ENCODE measurements at places on chromosomes 2 and 18.

DNA sequence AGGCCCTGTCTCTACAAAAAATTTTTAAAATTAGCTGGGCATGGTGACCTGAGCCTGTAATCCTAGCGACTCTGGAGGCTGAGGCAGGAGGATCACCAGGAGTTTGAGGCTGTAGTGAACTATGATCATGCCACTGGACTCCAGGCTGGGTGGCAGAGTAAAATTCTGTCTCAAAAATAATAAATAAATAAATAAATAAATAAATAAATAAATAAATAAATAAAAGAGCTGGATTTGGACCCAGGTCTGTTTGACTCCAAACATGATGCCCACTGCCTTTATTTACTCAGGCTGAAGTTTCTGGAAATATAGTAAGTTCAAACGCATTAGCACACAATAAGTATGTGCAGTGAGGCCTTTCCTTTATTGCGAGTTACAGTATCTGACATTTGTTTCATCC is 75.0 kb downstream of the THNSL2 start:
- no peak for DNase-seq

DNA sequence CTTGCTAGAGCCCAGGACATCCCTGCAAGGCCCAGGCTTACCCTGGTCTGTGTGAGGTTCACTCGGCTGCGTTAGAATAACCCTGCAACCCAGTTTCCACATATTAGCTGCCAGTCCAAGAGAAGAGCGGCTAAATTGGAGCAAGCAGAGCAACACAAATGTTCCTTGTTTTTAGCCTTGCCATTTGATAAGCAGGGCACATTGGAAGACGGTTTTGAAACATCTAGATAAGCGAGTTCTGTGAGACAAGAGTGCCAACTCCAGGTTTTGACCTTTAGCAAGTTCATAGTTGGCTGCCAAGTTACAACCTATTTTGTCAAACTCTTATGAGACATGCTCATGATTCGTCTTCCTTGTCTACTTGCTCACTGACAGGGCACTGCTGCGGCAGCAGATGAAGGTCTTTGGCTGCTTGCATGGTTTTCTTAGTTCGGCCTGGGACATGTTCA is 23.5 kb downstream of the DPP4 start:
- no peak for DNase-seq

DNA sequence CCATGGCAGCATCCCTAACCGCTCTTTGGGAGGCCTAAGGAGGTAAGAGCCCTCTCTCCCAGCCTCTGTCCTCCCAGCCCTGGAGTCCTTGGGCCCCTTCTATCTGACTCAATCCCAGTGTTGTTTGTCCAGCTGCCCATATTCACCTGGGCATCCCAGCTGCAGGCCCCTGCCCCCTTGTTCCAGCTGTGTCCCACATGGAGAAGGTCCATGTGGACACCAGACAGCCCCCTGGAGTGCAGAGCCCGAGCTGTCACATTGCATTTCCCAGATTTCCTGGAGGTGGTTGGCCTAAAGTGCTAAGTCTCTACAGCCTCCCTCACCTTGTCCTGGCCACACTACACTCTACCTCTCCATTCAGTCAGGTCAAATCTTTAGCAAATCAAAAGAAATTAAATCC is 42.5 kb downstream of the PSD4 start:
- no peak for DNase-seq

GRCh38 chr18:22355598-22355997 is 62.1 kb downstream of the CTAGE1 start:
- no peak for DNase-seq

GRCh38 chr2:117770730-117771129 is 43.8 kb upstream of the DDX18 start:
- no peak for DNase-seq

- DNase-seq = no peak
These were observed 101.6 kb upstream of the TTN start for GRCh38 chr2:178908810-178909209.

GRCh38 chr2:28437918-28438317 is 45.3 kb downstream of the FOSL2 start:
- no peak for DNase-seq

- DNase-seq = no peak
These were observed 392.5 kb downstream of the IRS1 start for GRCh38 chr2:226407135-226407534.

DNA sequence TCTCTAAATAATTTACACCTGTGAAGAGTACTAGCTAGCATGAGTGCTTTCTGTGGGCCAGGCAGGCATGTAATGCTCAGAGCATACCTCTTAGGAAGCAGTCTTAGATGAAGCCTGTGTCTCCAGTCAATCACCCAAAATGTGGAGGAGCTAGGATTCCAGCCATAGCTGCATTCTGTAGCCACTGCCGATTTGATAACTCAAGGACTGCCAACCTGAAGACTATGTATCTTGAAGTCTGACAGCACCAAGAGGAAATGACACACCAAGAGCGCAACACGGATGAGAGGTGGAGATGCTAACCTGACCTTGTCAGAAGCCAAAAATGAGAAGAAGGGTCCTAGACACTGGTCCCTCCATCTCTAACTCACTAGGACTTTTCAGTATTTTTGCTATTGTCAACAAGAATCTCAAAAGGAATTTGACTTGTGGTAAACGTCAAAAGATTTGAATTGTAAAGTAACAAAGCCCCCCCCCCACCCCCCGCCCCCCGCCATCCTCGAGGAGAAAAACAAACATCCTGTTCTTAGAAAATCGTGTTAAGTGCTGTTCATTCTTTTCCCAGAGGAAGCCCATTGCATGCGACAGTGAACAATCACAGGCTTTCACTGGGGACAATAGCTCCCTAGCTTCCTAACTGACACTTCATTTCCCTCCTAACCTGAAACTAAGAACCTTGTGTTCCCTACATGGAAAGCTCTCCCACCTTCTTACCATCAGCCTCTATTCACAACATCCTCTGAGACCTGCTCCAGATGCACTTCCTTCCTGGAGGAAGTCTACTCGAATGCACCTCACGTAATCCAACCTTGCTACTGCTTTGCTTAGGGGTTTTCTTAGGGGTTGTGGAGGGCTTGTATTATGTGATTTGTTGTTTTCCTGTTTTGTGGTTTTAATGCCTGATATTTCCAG is 14.7 kb downstream of the CDC42EP3 start:
- no peak for DNase-seq

GRCh38 chr18:26438980-26439379 is 109.4 kb downstream of the KCTD1 start:
- no peak for DNase-seq

DNA sequence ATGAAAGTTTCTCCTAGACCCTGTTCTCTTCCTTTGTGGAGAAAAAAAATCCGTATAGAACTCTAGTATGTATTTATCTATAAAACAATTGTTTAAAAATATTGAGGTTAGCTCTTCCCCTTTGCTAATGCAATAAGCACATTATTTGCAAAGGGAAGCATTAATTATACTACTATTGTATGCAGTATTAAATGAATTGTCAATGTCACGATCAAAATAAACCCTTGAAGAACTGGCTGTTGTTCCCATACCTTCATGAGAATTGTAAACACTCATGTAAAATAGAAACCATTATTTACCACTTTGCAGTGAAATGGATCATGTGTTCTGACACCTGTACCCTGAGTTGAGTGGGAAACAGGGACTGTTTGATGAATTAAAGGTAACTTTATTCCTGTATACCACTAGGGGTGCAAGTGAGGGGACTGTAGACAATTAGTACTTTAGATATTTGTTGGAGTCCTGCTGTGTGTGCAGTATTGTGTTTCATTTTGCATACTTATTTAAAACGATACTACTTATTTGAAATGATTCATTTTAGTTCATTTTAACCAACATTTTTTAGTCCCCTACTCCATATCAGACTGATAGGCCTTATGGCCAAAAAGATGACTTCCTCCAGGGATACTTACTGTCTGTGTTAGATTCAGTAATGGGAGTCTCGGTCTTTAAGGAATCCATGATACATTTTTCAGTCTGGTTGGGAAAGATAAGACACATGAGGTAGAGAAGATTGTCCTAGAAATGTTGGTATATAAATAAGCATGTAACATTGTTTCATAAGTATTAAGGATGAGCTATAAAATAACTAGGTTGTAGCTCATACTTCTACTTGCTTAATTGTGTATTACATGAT is 7.9 kb downstream of the PKP4 start:
- DNase-seq = no peak

GRCh38 chr2:31127931-31128330 is 10.3 kb downstream of the GALNT14 start:
- DNase-seq = no peak

DNA sequence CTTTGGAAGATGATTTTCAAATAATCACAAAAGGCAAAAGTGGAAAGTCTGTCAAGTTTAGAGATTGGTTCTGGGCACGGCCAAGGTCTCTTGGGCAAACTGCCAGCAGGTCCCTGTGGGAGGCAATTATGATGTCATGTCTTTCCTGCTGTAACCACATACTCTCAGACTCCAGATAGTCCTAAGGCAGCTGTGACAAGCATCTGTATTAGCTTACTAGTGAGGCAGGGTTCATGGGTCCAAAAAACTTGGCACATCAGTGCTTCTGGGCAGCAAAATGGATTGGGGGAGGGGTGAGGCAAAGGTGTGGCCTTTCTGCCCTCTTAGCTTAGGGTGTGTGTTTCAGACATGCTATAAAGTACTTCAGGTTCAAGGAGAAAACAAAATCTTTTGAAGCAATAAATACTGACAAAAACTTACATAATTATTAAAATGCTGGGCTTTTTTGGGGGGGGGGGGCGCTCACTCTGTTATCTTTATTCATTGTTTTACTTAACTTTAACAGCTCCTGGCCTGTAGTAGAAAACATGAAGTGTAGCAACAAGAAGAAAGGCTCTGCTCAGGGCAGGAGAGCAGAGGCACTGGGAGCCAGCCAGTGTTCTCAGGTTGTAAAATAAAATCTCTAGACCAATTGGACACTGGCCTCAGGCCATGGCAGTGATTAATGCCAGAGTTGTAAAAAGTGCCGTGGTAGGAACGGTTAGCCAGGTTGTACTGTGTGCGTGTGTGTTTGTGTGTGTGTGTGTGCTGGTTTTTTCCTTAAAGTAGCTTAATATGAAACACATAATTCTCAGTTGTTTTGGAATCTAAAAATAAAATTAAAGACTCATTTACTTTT is 14.3 kb upstream of the TANC1 start:
- DNase-seq = no peak

- DNase-seq = no peak
These were observed 42.7 kb upstream of the GLS start for GRCh38 chr2:190837952-190838361.

DNA sequence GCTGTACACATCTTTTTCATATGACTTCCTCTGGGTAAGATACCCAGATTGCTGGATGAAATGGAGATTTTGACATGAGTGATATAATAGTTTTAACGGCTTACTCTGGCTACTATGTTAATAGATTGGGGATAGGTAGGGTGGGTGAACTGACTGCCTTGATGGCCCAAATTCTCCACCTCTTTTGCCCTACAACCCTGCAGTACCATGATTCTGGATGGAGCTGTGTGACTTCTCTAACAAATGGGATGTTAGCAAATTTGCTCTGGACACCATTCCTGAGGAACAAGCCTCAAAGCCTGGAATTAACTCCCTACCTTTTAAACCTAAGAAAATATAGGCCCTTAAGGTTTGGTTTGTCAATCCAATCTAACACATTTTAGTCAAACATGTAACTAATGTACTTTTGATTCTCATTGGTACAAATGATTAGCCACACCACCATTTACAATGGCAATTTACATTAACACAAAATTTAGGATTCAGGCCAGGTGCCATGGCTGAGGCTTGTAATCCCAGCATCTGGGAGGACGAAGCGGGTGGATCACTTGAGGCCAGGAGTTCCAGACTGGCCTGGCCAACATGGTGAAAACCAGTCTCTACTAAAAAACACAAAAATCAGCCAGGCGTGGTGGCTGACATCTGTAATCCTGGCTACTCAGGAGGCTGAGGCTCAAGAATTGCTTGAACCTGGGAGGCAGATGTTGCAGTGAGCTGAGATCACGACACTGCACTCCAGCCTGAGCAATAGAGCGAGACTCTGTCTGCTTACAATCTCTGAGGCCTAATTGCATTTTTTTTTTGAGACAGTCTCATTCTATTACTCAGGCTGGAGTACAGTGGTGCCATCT is 12.8 kb downstream of the CLK1 start:
- no peak for DNase-seq

DNA sequence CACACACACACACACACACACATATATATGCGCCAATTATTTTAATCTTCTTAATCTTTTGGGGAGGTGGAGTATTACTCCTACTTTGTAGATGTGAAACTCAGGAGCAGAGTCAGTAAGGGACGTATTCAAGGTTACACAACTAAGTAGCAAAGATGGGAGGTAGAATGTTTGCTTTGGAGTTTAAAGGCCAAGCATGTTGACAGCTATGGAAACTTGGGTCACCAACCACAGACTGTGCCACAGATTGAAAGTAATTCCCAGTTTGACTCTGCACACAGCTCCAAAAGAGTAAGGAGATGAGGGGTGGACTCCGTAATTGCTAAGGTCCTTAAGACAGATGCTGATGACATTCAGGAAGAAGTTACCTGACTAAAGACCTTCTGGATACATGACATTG is 124.8 kb upstream of the ITGB6 start:
- DNase-seq = no peak

- DNase-seq = no peak
These were observed 100.5 kb downstream of the TACR1 start for GRCh38 chr2:75098856-75099255.

DNA sequence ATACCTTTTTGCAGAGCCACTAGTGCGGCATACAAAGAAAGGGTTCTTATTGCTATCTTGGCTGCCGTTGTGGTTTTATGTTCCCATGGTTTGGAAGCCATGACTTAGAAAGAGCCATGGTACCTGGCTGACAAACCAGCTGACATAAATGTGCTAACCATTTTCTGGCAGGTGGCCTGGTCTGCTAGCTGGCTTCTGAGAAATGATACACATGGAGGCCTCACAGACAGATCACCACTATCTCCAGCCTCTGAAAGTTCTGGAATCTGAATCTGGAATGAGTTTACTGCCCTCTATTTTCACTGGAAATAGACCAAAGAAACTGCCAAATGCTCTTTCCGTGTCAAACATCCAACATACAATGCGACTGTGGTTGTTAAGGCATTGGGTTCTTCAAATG is 123.7 kb downstream of the QPCT start:
- no peak for DNase-seq

DNA sequence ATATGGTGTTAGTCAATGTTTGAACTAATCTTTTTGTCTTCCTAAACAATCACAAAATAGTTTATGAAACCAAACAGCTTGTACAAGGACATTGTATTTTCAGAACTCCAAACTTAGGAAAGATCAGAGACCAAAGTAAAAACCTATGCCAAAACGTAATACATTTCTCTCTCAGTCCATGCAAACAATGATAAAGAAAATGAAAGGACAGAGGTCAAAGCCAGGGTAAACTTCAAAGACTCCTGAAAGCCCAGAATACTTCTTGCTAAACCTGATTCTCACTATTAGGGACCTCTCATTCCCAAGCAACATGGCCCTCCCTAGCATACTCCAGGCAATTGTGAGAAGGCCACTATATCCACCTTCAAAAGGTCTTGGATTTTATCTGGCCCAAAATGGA is 105.1 kb upstream of the GALNT5 start:
- no peak for DNase-seq

DNA sequence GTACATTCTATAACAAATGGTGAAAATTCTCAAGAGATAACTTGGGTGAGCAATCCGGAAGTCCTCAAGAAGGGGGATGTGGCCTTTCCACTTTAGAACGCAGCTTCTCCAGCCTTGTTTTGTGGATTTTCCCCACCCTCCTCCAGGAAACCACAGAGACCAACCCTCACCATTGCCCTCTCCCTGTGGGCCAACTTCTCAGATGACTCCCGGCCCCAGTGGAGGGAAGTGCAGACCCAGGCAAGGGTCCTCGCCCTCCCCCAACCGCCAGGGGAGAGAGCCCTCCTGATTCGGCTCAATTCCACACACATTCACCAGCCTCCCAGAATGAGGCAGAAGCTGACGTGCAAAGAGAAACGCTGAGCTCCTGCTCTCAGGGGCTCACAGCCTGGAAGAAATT is 277.2 kb downstream of the EIPR1 start:
- DNase-seq = no peak
